ENCODE measurements at places on chromosomes 1 and 21. TPM values are rescaled to one million over a fixed set of nuclear protein-coding genes. Genes with fewer than 3 reads are reported as not detected.

DNA sequence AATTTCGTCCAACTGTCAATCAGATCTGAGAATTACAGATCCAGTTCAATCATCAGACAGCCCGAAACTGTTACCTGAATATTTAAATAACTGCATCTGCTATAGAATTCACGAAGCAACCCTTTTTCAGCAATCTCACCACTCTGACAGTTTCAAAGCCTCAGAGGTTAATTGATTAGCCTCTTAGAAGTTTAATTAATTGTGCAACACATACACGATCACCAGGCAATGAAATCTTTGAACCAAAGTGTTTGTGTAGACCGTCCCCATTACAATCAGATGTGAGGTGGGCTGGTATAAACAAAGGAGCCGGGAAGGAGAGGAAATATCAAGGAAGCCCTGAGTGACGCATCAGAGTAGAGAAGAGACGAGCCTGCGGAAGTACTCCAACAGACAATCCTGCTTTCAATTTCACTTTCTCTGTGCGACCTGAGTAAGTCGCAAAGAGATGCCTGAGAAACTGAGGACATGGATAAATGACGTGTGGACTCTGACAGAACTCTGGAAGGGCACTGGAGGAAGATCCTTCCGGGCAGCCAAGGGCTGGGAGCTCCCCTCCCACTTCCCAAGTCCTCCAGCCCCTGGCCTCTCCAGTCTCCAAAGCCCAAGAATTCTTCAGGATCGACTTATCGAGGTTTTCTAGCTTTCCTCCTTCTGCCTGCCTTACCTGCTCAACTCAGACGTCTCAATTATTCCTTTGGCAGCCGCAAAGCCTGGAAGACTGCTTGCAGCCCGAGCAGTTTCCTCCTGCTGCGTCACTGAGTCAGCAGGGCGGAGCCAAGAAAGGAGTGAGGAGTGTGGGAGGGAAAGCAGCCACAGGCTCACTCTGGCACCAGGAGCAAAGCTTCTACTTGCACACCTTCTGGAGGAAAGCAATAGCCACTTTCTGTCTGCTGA lies at the start of gene RNASEL:
Gene RNASEL, minus strand, starts transcription at position 757 of the 897 bp plus-strand sequence. CDS start 2,450 bp downstream, outside the sequence.
- H3K27me3 ChIP-seq: no peaks in the 10 kb centered on the region
- DNase-seq: peak; percentile 88
- peak within 1 kb of the TSS; percentile 73 for H3K4me3 ChIP-seq
- no peaks in the 10 kb centered on the region for H3K36me3 ChIP-seq
- peaks cover 15% of the 10 kb centered on the region for H3K4me1 ChIP-seq

DNA sequence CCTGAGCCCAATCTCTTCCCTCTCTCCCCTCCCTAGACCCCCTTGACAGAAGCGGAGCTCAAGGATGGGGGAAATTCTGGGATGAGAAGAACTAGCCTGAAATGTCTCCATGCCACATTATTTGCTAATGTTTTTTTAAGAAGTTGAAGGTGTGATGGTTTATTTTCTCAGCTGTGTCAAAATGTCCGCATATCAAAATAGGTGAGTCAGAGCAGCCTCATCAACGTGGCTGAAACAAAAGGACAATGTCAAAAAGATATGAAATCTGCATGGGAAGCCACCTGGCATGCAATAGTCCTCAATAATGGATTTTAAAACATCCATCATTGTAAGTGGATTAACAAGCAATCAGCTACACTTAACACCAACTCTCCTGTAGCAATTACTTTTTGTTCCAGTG lies 101.4 kb downstream of the BEND5 start:
- no peak overlapping the region for H3K4me3 ChIP-seq
- no peak for DNase-seq

- no peak overlapping the region for H3K4me3 ChIP-seq
- H3K36me3 ChIP-seq: peaks cover 97% of the 10 kb centered on the region
- H3K27me3 ChIP-seq: no peaks in the 10 kb centered on the region
- H3K4me1 ChIP-seq: peaks cover 35% of the 10 kb centered on the region
- no peak for DNase-seq
These were observed 54.9 kb downstream of the CD46 start for GRCh38 chr1:207806531-207807325.

- no peak overlapping the region for H3K27ac ChIP-seq
- no peaks in the 10 kb centered on the region for H3K4me1 ChIP-seq
- H3K4me3 ChIP-seq: no peak overlapping the region
These were observed 45.1 kb upstream of the BMP8B start for GRCh38 chr1:39833621-39834385.

- peaks cover 22% of the 10 kb centered on the region for H3K4me1 ChIP-seq
- H3K4me3 ChIP-seq: no peak overlapping the region
- DNase-seq: no peak
These were observed 7.6 kb upstream of the RGS16 start for GRCh38 chr1:182611787-182612186.

DNA sequence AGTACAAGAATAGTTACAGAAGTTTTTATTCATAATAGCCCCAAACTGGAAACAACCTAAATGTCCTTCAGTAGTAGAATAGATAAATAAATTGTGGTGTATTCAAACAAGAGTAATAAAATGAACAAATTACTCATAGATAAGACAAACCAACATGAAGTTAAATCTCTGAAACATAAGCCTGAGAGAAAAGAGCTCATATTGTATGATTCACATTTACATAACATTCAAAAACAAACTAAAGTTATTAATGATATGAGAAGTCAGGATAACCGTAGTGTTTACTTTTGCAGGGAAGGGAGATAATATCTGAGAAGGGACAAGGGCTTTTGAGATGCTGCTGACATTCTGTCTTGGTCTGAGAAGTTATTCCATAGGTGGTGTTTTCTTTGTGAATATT lies 13.5 kb downstream of the STPG1 start:
- H3K4me3 ChIP-seq: no peak overlapping the region
- no peak overlapping the region for H3K27ac ChIP-seq
- no peaks in the 10 kb centered on the region for H3K36me3 ChIP-seq
- no peak for DNase-seq

GRCh38 chr1:106406114-106406513 lies 650.4 kb upstream of the PRMT6 start:
- H3K27me3 ChIP-seq: no peaks in the 10 kb centered on the region
- H3K36me3 ChIP-seq: no peaks in the 10 kb centered on the region
- no peaks in the 10 kb centered on the region for H3K4me1 ChIP-seq
- H3K27ac ChIP-seq: no peak overlapping the region

GRCh38 chr1:187634940-187635339 lies 806.2 kb downstream of the PLA2G4A start:
- H3K27ac ChIP-seq: no peak overlapping the region
- H3K4me3 ChIP-seq: no peak overlapping the region
- H3K36me3 ChIP-seq: no peaks in the 10 kb centered on the region
- H3K27me3 ChIP-seq: no peaks in the 10 kb centered on the region

DNA sequence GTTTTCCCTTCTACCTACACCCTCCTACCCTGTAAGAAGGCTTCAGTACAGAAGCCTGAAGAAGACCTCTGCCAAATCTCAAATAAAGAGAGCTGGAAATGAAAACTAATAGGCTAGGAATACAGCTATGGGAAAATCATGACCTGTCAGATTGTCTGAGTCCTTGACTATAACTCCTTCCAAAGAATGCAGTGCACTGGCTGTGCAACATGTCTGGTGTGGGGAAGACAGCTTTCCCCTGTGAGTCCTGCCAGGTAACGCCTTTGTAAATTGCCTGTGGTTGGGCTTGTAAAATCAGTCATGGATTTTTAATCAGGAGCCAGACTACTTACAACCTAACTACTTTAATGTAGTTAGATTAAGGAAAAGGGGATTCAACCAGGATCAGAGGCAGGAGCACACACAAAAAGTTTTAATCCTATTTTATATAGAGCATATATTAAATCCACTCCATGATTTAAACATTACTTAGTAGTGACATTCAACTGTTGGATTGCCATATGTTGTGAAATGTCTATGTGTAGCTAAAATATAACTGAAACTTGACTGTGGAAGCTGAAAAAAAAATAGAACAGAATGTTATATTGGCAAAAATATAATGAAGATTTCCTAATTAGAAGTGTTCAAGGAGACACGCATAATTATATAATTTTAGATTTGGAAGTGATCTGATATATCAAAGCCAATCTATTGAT lies 1667.8 kb downstream of the KCNT2 start:
- no peaks in the 10 kb centered on the region for H3K36me3 ChIP-seq
- DNase-seq: no peak
- no peak overlapping the region for H3K27ac ChIP-seq
- H3K4me3 ChIP-seq: no peak overlapping the region
- no peaks in the 10 kb centered on the region for H3K27me3 ChIP-seq
- no peaks in the 10 kb centered on the region for H3K4me1 ChIP-seq

DNA sequence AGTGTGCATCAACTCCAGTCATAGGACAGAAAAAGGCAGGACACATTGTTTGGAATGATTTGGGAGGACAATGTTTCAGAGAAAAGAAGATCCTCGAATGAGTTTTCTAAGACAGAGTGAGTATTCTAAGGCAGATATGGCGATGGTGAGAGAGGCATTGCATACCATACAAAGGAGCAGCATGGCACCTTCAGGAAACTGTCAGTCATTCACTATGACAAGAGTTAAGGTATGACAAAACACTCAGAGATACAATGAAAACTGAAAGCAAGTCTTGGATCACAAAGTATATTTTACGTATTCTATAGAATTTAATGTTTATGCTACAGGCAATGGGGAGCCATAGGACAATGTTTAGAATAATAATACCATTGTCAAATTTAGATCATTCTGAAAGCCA lies 337.4 kb upstream of the LYPLAL1 start:
- no peaks in the 10 kb centered on the region for H3K4me1 ChIP-seq
- no peak for DNase-seq
- H3K27ac ChIP-seq: no peak overlapping the region
- no peak overlapping the region for H3K4me3 ChIP-seq

- H3K27ac ChIP-seq: peak overlapping the region; percentile 92
- H3K36me3 ChIP-seq: no peaks in the 10 kb centered on the region
- no peaks in the 10 kb centered on the region for H3K4me1 ChIP-seq
These were observed 9.1 kb downstream of the CDKN2C start for GRCh38 chr1:50978852-50979781.

DNA sequence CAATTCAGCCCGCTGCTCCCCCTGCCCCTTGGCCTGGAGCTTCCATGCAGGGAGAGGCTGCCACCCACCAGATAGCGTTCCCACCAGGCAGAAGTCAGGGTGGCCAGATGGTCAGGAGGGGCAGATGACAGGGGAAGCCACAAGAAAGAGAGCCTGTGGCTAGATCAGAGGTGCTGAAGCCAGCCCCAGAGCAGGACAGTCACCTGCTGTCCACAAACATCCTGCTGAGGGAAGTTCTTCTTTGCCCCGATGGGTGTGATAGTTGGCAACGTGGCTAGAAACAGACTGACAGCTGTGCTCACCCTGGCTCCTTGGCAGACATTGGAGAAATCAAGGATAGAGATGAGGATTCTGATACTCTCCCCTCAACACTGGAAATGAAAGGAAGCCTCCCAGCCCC lies 27.2 kb upstream of the SRP9 start:
- no peak overlapping the region for H3K4me3 ChIP-seq
- no peak overlapping the region for H3K27ac ChIP-seq
- no peak for DNase-seq
- H3K36me3 ChIP-seq: no peaks in the 10 kb centered on the region
- no peaks in the 10 kb centered on the region for H3K27me3 ChIP-seq

- H3K36me3 ChIP-seq: no peaks in the 10 kb centered on the region
- no peaks in the 10 kb centered on the region for H3K4me1 ChIP-seq
- DNase-seq: no peak
- no peak overlapping the region for H3K27ac ChIP-seq
- H3K27me3 ChIP-seq: no peaks in the 10 kb centered on the region
- H3K4me3 ChIP-seq: no peak overlapping the region
These were observed 21.2 kb upstream of the JUN start for GRCh38 chr1:58804853-58805565.

DNA sequence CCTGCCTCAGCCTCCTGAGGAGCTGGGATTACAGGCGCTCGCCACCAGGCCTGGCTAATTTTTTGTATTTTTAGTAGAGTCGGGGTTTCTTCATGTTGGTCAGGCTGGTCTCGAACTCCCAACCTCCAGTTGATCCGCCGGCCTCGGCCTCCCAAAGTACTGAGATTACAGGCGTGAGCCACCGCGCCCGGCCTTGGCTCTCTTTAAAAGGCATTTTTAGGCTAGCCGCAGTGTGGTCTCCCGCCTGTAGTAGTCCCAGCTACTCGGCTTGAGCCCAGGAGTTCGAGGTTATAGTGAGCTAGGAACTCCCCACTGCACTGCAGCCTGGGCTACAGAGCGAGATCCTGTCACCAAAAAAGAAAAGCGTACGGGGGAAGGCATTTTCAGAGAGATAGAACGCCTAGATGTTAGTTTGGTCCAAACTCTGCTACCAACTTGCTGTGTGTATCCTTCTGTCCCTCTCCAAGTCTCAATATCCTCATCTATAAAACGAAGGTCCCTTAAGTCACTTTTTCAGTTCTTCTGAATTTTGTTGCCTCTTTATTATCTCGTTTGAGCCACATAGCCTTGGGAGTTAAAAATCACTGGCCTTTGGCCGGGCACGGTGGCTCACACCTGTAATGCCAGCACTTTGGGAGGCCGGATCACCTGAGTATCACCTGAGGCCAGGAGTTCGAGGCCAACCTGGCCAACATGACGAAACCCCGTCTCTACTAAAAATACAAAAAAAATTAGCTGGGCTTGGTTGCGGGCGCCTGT lies 734 bp downstream of the MED18 start:
- peak overlapping the region; percentile 71 for H3K4me3 ChIP-seq
- H3K27me3 ChIP-seq: no peaks in the 10 kb centered on the region

- no peak overlapping the region for H3K4me3 ChIP-seq
- H3K27me3 ChIP-seq: no peaks in the 10 kb centered on the region
- H3K4me1 ChIP-seq: no peaks in the 10 kb centered on the region
- no peak for DNase-seq
These were observed 191.7 kb downstream of the DISC1 start for GRCh38 chr1:231818337-231818736.

GRCh38 chr1:167301355-167301754 lies 80.7 kb downstream of the POU2F1 start:
- no peak for DNase-seq
- no peaks in the 10 kb centered on the region for H3K27me3 ChIP-seq
- no peak overlapping the region for H3K27ac ChIP-seq
- no peak overlapping the region for H3K4me3 ChIP-seq

FCRL6 gene
- not detected for total RNA-seq

AK2 gene
- total RNA-seq: 68.4 TPM

POTED gene
- total RNA-seq: not detected

PYCR2 gene
- total RNA-seq: 126 TPM

BSND gene
- not detected for total RNA-seq

SPATA1 gene
- total RNA-seq: not detected

CFAP107 gene
- not detected for total RNA-seq

TLR5 gene
- total RNA-seq: 3.9 TPM

OR2L5 gene
- total RNA-seq: not detected

MCL1 gene
- total RNA-seq: 394 TPM

KIF17 gene
- total RNA-seq: 18.5 TPM

SPATC1L gene
- total RNA-seq: 37.4 TPM

SHE gene
- 107 TPM for total RNA-seq

ADAMTS4 gene
- total RNA-seq: 109 TPM
